ENCODE measurements at places on chromosomes 12 and 14.
A peak's percentile ranks its signal among the peaks of the same experiment; 100 is the strongest.

GRCh38 chr14:89004166-89004565, 179.7 kb downstream of the TTC8 start:
- DNase-seq, result no peak

DNA sequence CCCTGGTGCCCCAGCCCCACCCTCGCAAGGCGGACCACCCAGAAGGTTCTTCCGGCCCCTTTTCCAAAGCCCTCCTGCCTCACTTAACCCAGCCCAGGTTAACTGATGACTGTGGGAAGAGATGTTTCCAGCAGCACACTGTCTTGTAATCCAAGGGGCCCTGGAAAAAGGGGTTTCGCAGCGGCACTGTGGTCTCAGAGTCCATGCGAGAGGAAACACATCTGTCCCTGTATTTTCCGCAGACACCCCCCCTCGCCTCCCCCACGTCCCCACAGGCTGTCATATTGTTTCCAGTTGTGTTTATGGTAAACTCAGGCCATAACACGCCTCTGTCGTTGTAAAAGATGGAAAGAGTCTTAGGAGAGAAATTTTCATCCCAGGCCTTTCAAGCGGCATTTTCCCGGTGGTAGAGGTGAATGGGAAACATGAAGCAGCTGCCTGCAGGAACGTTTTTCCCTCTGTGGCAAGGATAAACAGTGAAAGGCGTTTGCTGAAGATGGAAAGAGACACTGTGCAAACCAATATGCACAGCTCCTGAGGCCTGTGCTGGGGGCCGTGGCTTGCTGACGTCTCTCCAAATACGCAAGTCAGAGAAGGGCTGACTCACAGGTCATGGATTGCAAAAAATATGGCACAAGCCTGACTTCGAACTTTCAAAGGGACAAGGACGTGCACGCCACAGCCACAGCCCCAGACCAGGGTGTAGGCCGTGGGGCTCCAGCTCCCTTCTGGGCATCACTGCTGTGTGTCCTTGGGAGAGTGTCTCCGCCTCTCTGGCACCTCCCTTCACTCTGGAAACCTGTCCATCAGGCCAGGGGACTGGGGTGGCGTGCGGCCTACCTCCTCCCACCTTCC, 22.5 kb upstream of the FZD10 start:
- no peak for DNase-seq

DNA sequence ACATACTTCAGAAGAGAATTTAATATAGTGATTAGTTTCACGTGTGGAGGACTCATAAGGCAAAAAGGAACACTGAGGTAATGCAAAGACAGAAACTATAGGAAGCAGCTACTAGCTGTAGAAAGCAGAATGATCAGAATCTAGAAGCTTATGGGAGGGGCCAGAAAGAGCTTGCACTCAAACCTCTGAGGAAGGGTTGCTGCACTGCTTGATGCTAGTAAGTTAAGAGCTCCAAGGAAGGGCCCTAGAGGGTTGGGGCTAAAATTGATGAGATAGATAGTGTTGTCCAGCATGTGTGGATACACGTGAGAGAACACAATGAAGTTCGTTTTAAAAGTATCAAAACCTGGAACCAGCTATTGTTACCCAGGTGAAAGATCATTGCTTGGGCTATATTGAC, 311.1 kb downstream of the SLC6A15 start:
- DNase-seq, result no peak

DNA sequence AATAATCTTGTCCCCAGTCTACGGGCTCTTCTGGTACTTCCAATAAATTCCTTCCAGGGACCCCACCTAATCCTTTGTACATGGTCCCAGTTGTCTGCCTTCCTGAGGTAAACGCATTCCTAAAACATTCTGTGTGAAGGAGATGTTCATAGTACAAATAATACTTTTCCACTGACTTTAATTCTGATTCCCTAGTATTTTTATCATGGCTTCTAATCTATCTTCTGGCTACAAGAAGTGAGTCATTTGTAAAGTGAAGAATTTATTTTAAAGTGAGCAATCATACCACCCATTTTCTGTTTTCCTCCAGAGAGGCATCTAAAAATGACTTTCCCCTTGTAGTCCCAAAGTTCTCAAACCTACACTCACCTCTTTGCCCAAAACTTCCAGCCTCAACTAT, 65.9 kb upstream of the NUDT4 start:
- DNase-seq, result no peak

DNA sequence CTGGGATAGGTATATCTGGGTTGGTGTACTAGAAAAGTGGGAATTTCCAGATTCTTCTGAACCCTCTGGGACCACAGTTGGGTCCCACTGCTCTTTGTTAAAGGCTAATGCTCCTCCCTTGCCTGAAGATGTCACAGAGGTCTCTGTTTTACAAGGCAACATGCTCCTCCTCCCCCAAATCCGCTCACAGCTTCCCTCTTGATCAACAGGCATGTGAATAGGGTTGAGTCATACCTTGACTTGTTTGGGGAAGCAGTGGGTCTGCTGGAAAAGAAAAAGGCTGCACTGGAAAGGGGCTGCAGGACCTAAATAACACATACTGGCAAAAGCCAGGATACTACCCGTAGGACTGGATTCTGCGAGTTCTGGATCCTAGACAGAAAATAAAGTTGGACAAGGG, 165.4 kb upstream of the TMEM260 start:
- no peak for DNase-seq

- peak; percentile 51 for DNase-seq
Measured at GRCh38 chr12:56029666-56030293, 8.9 kb downstream of the IKZF4 start.

- no peak for DNase-seq
Measured at GRCh38 chr12:52605542-52605941, 4.3 kb upstream of the KRT72 start.

DNA sequence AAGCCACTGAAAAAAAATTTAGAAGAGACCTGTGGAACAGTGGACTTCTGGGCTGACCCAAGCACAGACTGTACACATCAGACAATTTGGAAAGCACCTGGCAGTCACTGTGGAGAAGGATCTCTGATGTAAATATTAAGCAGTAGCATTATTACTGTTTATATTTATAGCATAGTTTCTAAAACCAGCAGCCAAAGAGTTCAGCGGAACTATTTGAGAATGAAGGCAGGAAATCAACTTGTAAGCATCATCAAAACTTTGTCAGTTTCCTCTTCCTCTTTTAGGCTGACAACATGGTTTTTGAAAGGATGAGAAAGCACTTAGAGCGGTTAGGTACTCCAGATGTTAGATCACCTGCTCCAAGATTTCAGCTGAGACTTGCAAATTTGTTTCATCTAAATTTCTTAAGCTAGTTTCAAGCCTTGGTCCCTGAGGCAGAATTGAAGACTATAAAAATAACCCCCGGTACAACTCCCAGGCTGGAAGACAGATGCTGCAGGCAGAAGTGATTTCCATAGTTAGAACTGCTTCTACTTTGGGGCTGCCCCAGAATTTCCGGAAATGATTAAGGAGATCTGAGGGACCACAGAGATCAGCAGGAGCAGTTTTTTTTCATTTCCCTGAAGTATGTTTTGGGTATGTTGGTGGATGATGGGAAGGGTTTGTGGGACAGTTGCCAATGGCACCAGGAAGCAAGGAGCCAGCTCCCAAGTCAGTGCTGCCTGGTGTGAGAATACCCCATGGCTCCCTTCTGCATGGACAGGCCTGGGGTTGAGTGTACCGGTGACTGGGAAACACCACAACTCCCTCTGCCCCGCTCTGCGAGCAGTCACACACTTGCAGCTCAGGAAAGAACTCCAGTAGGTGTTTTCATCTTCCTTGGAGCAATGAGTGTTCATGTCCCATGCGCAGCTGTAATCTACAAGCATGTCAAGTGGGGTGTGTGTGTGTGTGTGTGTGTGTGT, 354.5 kb downstream of the NUAK1 start:
- DNase-seq, result no peak

- DNase-seq, result no peak
Measured at GRCh38 chr12:32053881-32054624, 52.6 kb upstream of the BICD1 start.

DNA sequence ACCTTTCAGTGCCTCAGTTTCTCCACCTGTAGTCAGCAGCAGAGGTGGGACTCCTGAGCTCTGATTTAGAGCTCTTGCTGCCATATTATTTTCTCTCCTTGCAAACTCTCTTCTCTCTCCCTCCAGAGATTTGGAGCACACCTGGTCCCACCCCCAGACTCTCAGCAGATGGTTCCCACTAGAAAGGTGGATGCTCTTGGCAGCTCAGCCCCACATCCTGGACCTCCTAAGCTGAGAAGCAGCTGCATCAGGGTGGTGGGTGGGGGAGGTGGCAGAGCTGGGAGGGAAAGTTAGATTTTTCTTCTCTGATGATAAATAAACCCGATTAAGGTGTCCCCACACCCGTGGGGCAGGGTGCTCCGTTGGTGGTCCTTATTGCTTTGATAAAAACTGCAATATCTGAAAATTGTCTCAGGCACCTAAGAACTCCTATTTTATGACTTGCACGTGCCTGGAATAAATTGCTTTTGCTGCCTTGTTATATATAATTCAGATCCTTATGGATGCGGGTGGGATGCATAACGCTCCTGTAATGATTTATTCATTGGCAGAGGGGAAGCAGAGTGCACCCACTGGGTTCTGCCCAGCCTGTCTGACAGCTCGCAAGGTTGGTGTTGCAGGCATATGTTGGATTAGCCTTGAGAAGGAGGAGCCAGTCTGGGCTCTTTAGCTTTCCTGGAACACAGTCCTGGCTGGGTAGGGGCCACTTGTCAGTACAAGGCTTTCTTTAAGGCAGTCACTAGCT, 214.2 kb downstream of the SUDS3 start:
- no peak for DNase-seq

Measured in stimulated activated CD4-positive, alpha-beta T cell treated with anti-CD3 and anti-CD28 coated beads, Interleukin-4, amount 100 ng/mL, for 24 hours (primary cell).